HT-29 (cell line): ENCODE measurements at places on chromosomes 12 and 14.

DNA sequence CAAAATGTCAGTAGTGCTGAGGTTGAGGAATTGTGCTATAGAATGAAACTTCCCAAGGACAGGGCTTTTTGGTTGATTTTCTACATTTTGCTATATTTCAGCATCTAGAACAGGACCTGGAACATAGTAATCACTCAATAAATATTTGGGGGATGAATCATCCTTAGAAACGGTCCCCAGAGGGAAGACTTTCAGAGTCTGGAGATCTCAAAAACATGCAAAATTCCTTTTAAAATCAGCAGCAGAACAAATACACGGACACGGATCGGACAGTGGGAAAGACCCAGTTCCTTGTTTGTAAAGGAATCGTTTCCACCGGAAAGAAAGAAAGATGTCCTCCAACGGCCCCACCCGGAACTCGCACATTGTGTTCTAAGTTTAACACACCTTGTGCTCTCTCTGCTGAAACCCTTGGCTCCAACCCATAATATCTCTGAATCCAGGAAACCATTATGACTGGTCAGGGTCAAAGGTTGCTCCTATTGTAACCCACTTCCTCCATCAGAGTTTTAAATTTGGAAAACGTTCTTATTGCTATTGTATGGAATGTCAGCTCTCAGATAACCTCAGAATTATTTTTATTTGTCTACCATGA, 617.2 kb downstream of the MED13L start:
- DNase-seq: peak; percentile 15

GRCh38 chr12:76277480-76277879, 70.7 kb downstream of the BBS10 start:
- no peak for DNase-seq

GRCh38 chr14:70573050-70573449, 27.4 kb downstream of the MED6 start:
- DNase-seq: no peak

DNA sequence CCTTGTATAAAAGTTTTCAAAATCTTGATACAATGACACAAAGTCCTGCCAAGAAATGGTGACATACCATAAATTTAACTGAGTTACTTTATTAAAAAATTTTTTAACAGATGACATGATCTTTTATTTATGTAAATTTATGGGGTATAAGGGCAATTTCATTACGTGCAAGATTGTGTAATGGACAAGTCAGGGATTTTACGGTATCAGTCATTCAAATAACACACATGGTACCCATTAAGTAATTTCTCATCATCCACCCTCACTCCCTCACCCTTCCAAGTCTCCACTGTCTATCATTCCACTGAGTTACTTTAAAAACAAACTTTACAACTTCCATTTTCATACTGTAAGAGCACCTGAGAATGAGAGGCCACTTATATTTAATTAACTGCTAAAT, 37.4 kb downstream of the SPTLC2 start:
- DNase-seq: no peak

DNA sequence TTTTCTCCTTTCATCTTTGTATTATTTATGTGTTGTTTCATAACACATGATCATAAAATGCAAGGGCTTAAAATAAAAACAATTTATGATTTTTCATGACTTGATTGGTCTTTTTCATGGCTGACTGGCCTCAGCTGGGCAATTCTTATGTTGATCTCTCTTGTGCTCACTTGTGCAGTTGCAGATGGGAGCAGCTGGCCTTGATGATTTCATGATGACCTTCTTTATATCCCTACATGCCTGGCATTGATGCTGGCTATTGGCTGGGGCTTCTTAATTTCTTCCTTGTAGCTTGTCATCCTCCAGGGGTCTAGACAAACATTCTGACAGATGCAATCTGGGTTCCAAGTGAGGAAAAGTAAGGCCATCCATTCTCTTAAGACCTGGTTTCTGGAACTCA, 1832.8 kb upstream of the FLRT2 start:
- DNase-seq: no peak

DNA sequence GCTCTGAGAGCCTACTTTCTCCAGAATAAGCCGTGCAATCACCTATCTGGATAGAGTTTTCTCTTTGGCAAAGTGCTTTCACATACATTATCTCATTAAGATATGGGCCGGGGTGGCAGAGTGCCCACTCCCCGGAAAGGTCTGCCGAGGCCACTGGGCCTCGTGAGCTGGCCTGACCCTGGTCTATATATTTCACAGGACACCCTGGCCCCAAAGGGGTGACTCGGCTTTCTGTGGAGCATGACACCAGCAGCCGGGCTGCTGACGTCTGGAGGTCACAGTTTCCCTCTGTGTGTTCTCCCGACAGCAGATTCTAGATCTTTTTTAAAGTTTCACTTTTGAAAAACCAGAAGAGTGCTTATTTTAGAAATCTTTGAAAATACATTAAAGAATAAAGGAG, 27.9 kb upstream of the ATP2A2 start:
- no peak for DNase-seq

GRCh38 chr12:44544018-44544417, 332.1 kb downstream of the NELL2 start:
- DNase-seq: no peak

GRCh38 chr12:1552171-1552570, 42.2 kb downstream of the FBXL14 start:
- DNase-seq: no peak

GRCh38 chr12:26119391-26119989, 5.3 kb downstream of the BHLHE41 start:
- peak; percentile 85 for DNase-seq

DNA sequence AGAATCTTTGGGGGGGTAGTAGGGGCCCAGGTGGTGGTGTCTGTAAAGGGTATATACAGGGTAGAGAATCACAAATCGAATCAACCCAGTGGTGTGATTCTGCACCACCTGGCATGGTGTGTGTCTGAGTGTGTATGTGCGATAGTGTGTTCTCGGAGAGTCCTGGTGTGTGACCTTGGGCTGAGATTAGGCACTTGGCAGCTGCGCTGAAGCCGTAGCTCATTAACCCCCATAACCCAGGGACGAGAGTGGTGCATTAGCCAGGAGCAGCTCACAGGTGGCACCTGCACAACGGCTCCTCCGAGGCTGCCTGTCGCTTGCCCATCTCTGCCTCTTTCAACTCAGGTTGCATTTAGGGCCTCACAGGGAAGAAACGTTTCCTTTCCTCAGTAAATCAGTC, 15.6 kb upstream of the TESC start:
- no peak for DNase-seq

DNA sequence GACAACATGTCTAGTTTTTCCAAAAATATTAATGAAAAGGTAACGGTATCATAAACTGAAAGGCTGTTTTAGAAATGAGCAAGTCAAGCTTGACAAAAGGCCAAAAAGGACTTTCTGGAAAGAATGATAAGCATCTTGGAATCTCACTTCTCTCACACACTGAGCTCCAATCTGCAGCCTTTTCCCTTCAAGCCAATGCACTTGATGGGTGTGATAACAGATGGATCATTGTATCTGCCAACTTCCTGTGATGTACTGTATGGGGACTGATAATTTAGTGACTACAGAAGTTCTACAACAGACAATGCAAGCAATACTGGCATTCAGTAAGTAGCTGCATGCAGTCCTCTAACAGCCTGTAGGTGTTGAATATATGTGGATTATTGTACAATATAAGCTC, 147.1 kb downstream of the MED13L start:
- DNase-seq: no peak

DNA sequence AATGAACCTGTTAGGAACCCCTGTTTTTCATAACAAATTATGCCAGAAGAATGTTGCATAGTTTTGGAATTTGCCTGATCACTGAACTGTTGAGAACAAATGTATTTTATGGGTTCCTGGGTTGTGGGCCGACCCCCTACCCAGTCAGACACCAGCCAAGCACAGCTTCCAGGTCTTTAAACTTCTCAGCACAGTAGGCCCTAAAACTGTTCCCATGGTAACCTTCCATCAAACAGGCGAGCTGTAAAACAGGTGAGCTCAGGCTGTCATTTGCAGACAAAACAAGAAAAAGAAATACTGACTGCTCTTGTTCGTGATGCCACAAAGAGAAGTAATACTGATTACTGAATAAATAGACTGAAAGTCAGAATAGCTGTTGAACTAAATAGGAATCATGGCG, 147.0 kb downstream of the PTPRO start:
- DNase-seq: no peak

GRCh38 chr14:64364907-64365306, 23.2 kb upstream of the MTHFD1 start:
- DNase-seq: no peak

- no peak for DNase-seq
These were observed 10.6 kb downstream of the SPRING1 start for GRCh38 chr12:116727261-116727660.

DNA sequence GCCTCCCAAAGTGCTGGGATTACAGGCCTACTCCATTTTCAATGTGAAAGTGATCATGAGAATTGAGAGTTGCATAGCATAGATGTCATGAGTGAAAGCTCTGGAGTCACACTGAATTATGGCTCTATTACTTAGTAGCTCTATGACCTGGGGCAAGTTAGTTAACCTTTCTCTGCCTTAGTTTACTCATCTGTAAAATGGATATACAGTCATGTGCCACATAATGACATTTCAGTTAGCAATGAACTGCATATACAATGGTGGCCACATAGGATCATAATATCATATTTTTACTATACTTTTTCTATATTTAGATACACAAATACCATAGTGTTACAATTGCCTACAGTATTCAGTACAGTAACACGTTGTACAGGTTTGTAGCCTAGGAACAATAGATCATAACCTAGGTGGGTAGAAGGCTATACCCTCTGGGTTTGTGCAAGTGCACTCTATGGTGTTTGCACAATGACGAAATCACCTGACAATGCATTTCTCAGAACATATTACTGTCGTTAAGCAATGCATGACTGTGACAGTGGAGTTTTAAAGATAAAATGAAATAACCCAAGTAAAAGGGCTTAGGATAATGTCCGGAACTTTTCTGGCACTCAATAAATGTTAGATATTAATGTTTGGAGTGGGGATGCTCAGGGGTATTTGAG, 53.1 kb downstream of the ZFYVE26 start:
- no peak for DNase-seq

- no peak for DNase-seq
These were observed 44.0 kb upstream of the FRMD6 start for GRCh38 chr14:51607711-51608110.

GRCh38 chr12:90250766-90251165, 542.1 kb upstream of the ATP2B1 start:
- no peak for DNase-seq

- DNase-seq: no peak
These were observed 53.8 kb upstream of the CCDC175 start for GRCh38 chr14:59630288-59630963.

DNA sequence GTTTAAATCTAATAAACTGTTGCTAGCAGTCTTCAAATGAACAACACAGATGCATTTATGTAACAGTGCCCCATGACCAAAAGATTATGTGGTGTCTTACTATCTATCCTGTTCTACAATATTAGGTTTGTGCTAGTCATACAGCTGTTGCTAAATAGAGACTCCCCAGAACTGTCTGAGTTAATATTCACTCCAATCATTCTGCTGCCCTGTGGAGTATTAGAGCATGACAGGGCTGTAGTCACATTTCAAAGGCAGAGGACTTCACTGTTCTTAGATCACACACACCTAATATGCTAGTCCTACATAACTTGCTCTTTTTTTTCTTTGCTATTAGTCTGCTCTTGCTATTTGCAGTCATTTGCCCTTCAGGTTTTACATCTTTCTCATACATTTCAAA, 157.6 kb upstream of the MDGA2 start:
- DNase-seq: no peak
